ENCODE measurements at places on chromosomes 5 and 9.
A peak's percentile ranks its signal among the peaks of the same experiment; 100 is the strongest.

DNA sequence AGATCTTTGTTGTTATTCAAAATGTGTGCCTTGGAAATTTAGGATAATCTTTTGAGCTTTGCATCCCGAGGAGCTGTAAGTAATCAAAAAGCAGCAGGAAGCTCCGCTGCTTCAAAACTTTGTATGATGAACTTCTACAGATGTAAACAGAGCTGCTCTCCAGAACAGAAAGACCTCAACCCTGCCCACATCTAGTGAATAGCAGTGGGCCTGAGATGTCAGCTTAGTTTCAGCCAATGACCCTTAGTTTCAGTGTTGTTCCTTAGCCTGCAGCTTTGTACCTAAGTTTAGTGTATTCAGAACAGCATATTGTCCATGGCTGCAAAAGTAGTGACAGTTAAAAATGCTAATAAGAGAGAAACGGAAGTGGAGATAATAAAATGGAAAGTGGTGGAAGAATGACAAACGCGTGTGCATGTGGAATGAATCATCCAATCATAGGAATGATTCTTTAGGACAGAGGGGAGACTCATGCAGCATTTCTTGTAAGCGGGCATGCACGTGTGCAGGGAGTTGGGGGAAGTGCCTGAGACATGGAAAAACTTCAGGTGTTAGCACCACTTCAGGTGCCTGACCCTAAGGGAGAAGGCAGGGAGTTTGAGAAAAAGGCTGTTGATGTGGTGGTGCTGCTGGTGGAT lies 24.9 kb downstream of the SNX24 start:
- no peak for DNase-seq

DNA sequence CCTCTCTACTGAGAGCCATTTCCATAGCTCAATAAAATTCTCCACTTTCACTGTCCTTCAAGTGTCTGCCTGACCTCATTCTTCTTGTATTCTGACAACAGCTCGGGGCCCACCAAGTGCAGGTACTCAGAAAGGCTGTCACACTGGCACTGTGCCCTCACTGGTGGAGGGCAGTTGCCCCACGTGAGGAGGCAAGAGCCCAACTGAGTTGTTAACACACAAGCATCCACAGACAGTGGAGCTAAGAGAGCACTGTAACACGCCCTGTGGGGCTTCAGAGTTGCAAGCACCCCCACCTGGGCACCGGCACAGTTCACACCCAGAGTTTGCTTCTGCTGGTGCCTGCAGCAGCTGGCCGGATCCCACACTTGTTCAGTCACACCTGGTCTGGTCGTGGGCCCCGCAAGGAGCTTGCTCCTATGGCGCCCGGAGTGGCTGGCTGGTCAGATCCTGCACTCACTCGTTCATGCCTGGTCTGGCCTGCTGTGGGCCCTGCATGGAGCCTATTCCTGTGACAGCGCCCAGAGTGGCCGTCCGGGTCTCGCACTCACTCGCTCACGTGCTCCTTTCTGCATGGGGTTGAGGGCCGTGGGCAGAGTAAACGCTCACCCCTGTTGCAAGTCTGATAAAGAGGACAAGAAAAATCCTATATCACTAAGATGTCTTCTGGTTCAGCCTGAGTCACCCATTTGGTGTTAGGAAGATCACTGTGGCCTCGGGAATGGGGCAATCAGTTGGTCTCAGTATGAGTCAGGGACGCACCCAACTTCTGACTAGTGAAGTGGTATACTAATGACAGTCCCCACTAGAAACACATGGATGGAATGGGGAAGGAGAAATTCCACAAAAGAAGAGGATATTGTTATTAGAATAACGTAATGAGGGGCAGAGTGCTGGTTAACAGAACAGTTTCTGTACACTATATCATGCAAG lies 87.0 kb upstream of the CCNH start:
- DNase-seq, result no peak

DNA sequence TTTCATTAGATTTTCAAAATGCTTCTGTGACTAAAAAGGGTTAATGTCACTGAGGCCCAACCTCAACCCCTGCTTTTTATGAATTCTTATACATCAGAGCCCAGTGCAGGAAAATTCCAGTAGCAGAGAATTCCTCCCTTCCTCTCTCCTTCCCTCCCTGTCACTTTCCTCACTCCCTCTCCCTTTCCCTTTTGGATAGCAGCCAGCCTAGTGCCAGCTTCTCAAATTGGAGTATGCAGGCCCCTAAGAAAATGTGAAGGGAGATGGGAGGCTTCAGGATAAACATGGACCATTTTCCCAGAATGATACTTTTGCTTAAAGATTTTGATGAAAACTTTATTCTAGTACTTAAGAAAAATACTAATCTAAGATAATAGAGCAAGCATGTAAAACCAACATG lies 507.4 kb downstream of the KDM4C start:
- DNase-seq, result no peak

DNA sequence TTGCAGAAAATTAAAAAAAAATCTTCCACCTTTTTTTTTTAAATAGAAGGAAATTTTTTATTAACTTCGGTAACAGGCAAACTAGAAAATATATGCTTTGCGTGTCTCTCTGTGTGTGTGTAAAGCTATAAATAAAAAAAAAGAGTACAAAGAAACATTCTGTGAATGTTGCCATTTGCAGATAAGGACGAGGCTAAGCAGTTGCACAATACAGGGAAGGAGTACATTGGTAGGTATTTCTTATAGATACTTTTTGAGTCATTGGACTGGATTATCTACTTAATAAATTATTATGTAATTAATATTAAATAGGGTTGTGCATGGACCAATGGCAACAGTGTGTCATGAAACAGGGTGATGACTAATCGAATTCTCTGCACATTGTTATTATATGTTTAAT lies 102.4 kb downstream of the CAMK4 start:
- DNase-seq, result no peak

GRCh38 chr5:7927466-7928375 lies 58.8 kb downstream of the MTRR start:
- peak; percentile 27 for DNase-seq

GRCh38 chr9:5450359-5451091 lies at the start of gene CD274:
CD274 (plus strand) TSS chr9:5450542; CDS start chr9:5456114, 5,572 bp downstream.
- DNase-seq, result peak; percentile 76

DNA sequence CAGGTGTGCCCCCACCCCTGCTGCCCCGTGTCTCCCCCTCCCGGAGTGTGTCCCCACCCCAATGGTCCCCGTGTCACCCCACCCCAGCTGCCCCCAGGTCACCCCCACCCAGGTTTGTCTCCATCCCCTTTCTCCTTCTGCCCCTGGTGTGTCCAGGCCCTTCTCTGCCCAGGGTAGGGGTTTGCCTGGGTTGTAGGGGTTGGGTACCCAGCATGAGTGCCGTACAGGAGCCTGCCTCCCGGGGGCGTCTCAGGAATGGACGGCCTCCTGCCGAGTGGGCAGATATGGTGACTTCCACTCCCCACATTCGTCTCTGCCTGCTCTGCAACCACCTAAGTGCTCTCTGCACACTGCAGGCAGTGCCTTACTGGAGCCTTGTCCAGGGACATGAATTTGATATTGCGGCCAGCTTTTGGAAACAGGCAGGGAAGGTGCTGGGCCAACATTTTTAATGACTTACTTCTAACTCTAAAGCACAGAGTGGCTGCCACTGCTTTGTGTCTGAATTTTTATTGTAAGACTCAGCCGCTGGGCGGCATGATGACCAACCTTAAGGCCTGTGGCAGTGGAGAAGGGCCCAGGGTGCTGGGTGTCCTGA lies 6.7 kb downstream of the LRRC14B start:
- DNase-seq, result no peak

DNA sequence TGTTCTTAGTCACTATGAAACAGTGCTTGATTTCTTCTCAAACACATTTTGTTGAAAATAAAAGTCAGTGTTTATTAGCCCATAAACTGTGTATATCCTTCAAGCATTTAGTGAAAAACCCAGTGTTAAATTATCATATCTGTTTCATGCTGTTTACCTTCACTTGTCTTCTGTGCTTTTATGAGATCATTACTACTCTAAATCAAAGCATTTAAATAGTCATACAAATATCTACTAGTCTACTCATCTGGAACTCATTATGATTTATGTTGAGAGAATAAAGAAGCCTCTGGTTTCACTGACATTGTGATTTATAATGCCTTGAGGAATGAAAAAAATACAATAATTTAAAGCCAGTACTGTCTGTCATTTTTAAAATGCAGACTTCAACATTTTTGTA lies 366.5 kb downstream of the SLCO4C1 start:
- DNase-seq, result no peak

DNA sequence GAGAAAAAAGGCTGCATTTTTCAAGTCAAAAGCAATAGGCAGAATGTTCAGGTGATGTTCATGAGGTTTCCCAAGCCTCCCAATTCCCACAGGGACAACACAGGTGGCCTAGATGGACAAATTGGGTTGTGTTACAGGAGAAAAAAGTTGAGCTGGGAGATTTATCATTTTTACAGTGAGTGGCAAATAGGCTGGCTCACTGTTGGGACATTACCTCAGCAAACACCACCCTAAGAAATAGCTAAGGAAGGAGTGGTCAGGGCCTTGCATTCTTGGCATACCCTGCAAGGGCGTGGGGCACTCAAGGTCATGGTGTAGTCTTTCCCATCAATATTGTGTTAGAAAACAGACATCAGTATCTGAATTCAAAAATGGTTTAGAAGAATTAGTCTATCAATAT lies 23.3 kb upstream of the CPLANE1 start:
- DNase-seq, result no peak

DNA sequence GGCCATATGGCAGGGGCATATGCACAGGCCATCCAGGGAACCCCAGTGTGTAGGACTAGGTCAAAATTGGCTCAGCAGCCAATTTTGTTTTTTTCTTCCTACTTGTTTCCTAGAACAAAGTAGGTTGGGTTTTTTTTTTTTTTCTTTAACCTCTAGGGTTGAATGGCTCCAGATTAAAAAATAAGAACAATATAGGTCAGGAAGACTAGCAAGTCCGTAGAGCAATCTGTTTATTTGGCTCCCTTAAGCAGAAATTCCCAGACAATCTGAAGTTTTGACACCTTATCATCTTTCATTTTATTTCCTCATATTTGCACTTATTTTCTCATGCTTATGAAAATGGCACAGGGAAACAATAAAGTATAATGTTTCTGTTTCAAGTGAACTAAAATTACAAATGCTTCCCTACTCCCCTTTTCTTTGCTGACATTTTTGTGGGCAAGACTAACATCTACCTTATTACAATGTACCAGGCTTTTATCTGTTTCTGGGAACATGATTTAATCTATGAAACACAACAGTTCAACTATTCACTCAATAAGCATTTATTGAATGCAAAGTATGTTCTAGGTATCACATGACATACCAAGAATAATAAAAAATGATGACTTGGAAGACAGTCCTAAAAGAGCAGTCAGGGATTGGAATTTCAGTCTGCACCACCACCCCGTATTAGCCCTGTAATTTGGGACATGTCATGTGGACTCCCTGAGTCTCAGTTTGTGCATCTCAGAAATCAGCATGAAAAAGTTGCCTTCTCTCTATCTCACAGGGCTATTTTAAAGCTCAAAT lies 30.5 kb downstream of the TLR4 start:
- no peak for DNase-seq

DNA sequence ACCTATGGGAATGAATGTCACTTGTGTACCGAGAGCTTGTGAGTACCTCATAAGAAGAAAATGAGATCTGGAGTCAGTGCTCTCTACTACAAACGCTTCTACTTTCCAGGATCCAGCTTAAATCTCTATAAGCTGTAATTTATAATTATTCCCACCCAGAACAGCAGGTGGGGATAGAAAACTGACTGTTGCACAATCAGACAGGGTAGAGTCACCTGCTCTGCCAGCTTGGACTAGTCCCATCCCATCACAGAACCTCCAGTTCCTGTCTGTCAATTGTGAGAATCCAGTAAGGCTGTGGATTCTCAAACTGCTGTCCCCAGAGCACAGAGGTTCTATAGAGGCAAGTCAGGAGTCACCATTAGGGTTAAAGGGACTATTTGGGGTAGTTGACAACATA lies 2.0 kb downstream of the SPINK7 start:
- DNase-seq, result no peak

DNA sequence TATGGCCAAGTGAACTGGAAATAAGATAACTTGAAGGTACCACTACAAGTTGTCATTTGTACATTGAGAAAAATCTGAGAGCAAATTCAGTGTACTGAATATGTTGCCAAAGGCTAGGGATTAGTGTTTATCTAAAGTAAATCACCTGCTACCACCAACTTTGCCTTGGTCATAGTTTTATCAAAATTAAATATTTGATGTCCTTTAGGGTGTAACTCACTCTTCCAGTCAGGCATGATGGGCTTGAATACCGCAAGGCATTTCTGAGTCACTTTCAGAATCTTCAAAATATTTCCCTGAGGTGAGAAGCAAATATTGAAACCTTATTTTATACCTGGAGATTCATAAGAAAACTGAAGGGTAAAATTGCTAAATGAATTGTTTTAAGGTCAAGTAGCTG lies 1338.6 kb upstream of the ACO1 start:
- DNase-seq, result no peak

- DNase-seq, result peak; percentile 49
These were observed 11.0 kb downstream of the SPINK14 start for GRCh38 chr5:148179234-148179824.

GRCh38 chr9:107137495-107138202 lies 145.4 kb upstream of the RAD23B start:
- peak; percentile 28 for DNase-seq

- no peak for DNase-seq
These were observed 374.7 kb upstream of the GRIN3A start for GRCh38 chr9:102113191-102113590.

DNA sequence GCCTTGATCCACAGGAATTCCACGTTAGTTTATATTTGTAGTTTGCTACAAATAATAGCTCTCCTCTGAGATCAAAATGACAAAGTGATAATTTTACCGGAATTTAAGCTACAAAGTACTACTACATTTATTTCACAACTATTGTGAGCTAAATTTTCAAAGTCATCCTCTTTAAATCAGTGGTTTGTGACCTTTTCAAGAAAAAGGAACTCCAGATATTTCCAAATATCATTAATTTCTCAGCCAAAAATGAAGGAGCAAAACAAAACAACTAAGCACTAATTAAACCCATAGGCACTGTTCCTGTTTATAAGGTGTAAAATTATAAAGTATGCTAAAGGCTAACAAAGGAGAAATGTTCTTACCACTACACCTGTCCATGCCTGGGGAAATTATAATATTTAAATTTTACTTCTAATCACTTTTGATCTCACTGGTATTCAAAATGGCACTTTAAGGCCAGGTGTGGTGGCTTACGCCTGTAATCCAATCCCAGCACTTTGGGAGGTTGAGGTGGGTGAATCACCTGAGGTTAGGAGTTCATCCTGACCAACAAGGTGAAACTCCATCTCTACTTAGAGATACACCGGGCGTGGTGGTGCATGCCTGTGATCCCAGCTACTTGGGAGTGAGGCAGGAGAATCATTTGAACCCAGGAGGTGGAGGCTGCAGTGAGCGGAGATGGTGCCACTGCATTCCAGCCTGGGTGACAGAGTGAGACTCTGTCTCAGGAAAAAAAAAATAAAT lies 77.5 kb downstream of the CEMIP2 start:
- no peak for DNase-seq

All from CD4-positive, alpha-beta T cell treated with Interleukin-4 for 4 hours (primary cell).